ENCODE measurements at places on chromosomes 1 and 21. TPM values are rescaled to one million over a fixed set of nuclear protein-coding genes. Genes with fewer than 3 reads are reported as not detected.

The FAM177B gene
- total RNA-seq = 0.58 TPM

GRCh38 chr1:218775501-218776021 lies 398.1 kb upstream of the LYPLAL1 start:
- H3K27me3 ChIP-seq = no peaks in the 10 kb centered on the region
- H3K4me3 ChIP-seq = no peak overlapping the region
- no peak for DNase-seq

DNA sequence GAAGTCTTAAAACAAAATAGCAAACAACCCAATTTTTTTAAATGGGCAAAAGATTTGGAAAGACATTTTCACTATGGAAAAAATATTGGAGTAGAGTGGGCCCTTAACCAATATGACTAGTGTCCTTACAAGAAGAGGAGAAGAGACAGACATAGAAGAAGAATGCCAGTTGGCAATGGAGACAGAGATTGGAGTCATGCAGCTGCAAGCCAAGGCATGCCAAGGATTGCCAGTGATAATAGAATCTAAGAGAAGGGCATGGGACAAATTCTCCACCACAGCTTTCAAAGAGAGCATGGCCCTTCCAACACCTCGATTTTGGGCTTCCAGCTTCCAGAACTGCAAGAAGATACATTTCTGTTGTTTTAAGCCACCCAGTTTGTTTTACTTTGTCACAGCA lies 92.7 kb downstream of the RGS2 start:
- no peaks in the 10 kb centered on the region for H3K36me3 ChIP-seq
- H3K27ac ChIP-seq = no peak overlapping the region
- H3K4me3 ChIP-seq = no peak overlapping the region
- H3K4me1 ChIP-seq = no peaks in the 10 kb centered on the region
- DNase-seq = no peak
- no peaks in the 10 kb centered on the region for H3K27me3 ChIP-seq

- peak; percentile 31 for DNase-seq
- H3K4me1 ChIP-seq = peaks cover 34% of the 10 kb centered on the region
- peak overlapping the region; percentile 55 for H3K4me3 ChIP-seq
- H3K27ac ChIP-seq = no peak overlapping the region
- no peaks in the 10 kb centered on the region for H3K27me3 ChIP-seq
Measured at GRCh38 chr1:3625151-3625907, 514 bp downstream of the TPRG1L start.

- no peaks in the 10 kb centered on the region for H3K27me3 ChIP-seq
- no peak overlapping the region for H3K27ac ChIP-seq
- no peak overlapping the region for H3K4me3 ChIP-seq
- H3K4me1 ChIP-seq = no peaks in the 10 kb centered on the region
- H3K36me3 ChIP-seq = peaks cover 6% of the 10 kb centered on the region
Measured at GRCh38 chr1:246632281-246633168, 66.3 kb downstream of the CNST start.

- DNase-seq = no peak
- no peaks in the 10 kb centered on the region for H3K27me3 ChIP-seq
- H3K4me3 ChIP-seq = no peak overlapping the region
Measured at GRCh38 chr1:98099501-98099900, 178.7 kb upstream of the DPYD start.

Measured in T-cell (primary cell).